ENCODE measurements at places on chromosomes 4 and X.

DNA sequence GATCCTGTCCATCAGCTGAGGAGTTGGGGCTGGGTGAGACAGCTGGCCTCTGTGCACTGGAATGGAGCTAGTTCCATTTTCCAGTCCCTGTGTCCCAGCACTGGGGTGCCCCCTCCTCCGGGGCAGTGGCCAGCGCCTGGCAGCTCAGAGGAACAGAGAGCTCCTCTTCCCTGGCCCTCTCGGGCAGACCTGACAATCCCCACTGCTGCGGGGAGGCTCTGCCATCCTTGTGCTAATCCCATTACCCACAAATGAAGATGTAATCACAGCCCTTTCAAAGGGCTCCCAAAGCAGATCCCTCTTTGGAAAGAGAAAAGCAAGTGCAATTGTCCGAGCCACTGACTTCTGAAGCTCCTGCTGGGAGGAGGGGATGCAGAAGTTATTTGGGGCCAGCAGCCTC is 75.1 kb upstream of the MSX1 start:
- DNase-seq = no peak

DNA sequence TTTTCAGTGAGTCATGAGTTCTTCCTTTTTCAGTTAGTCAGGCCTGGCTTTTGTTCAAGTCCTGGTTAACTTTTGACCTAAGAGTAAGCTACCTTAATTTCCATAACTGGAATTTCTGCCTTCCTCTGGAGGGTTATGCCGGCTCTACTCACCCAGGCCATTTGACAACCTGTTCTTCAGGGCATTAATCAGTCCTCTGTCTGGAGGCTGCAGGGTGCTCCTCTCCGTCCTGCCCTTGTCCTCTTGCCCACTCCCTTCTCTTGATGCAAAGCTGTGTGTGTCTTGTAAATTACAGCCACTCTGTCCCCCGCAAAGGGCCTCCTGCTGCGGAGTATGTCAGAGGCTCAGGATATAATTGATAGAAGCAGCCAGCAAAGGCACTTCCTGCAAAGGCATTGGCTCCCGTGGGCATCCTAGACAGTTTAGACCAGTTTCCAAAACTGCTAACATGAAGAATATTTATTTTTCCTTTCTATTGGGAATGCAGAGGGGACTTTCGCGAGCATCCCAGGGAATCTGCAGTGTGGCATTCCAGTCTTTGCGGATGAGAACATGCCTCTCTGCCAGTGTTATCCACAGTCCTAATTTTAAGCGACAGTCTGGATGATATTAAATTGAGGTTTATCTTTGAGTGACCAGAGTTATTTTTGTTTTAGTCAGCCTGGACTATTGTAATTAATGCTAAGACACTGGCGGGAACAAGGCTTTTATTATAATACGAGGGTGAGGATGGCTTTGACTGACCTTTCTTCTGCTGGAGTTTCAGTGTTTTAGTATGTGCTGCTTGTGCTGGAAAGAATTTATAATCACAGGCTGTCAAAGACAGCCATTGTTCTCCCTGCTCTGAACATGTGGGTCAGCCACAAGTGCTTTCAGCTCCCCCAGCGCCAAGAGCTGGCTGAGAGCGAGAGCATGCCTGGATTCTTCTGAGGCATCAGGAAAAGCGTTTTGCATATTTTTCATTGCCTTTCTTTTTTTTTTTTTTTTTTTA is 74.2 kb downstream of the LIMCH1 start:
- DNase-seq = peak; percentile 55

- no peak for DNase-seq
Observed at GRCh38 chr4:5980436-5981155, 37.6 kb downstream of the C4orf50 start.

- no peak for DNase-seq
Observed at GRCh38 chr4:151152028-151152427, 52.6 kb downstream of the RPS3A start.

GRCh38 chr4:23114538-23114937 is 421.8 kb downstream of the GBA3 start:
- no peak for DNase-seq

DNA sequence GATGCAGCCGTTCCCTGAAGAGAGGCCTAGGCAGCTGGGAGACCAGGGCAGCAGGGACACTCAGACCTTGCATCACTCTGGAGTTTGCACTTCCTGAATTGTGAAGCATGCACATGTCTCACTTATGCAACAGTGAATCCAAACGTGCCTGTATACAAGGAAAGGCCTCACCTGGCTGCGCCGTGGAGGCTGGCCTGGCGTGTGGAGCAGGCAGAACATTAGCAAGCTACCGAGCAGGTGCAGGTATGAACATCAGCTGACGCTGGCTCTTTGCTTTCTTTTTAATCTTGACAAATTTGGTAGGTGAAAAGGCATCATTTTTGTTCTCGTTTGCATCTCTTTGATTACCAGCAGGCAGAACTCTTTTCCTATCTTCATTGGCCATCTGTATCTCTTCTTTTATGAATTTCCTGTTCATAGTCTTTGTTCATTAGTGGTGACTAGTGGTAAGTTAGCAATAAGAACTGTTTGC is 37.1 kb upstream of the IRAK1 start:
- peak; percentile 47 for DNase-seq

DNA sequence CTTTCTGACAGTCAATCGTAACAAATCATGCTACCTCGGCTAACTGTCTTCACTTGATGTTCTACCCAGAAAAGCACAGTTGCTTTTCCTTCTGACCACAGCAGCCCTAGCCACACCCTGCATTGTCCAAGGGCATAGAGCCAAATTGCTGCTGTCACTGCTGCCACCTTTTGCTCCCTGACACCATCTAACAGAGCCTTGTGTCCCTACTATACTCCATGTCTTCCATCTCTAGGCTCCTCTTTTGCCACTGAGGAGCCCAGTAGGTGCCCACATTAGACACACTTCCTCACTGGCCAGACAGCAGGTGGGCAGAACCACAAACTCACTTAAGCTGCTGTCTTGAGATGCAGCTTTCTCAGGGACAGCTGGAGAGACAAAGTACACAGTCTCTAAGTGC is 91.4 kb downstream of the ANXA3 start:
- DNase-seq = no peak

DNA sequence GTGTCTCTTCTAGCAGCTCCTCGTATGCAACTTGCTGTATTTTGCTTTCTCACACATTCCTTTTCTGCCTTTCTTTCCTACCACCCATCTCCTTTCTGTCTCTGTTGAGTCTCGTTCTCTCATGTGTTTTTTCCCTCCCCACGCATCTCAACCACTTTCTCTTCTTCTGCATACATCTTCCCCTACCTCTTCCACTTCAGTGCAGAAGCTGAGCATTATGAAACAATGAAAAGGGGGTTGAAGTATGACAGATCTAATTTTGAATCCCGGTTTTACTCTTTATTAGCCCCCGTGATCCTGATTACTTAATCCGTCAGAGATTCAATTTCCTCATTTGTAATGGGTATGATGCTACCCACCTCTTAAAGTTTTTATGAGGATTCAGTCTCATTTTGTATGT is 7.3 kb downstream of the FAM241A start:
- no peak for DNase-seq

DNA sequence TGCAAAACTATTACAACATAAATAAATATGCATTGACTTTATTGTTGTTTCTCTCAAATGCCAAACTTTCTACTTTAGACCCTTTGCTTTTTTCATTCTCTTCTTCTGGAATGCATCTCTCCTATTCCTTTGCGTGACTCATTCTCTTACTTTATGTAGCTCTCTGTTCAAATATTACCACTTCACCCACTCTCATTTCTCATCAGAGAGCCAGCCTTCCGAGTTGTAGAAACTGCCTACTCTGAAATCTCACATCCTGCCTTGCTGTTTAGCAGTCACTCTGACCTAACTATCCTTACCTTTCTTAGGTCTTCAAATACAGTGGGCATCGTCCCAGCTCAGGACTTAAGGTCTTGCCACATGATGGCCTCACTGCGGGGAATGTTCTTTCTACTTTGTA is 143.5 kb downstream of the GALNTL6 start:
- DNase-seq = no peak

- DNase-seq = no peak
Observed at GRCh38 chr4:154739111-154739510, 4.7 kb upstream of the LRAT start.

GRCh38 chr4:88419874-88420273 is 37.0 kb upstream of the HERC5 start:
- DNase-seq = no peak

- DNase-seq = no peak
Observed at GRCh38 chr4:1604181-1604705, 79.9 kb downstream of the FAM53A start.

DNA sequence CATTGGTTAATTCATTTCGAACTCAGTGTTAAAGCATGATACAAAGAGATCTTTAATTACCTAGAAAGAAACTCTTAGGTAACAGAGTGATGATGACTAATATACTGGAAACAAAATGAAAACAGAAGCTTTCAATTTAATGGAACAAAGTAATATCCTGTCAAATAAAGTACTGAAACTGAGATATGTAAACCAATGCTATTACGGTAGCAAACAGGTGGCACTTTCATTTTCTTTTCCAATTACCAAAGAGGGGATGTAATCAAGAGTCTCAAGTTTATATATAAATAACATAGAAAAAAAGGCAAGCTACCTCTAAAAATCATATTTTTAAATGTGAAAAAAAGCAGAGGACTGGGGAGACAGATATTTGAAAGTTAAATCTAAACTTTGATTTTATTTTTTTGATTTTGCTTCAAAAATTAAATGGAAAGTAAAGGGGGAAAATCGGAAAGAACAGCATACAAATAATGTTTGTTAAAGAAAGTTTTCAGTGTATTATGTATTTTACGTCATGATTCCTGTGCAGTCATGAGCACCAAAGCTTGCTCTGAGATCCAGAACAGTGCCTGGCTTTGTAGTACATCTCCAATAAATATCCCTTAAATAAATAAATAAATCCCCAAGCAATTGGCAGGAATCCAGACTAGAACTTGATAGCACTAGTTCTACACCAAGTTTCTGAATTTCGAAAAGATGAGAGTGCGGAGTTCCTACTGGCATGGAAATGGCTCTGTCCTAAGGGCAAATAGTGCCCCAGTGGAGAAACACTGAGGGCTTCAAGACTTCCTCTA is 25.0 kb upstream of the RAPGEF2 start:
- DNase-seq = peak; percentile 19

- no peak for DNase-seq
Observed at GRCh38 chrX:119602701-119603255, 3.4 kb downstream of the NKRF start.

- DNase-seq = peak; percentile 17
Observed at GRCh38 chrX:40579900-40580536, 752 bp upstream of the ATP6AP2 start.

GRCh38 chr4:7434766-7435150 is at the start of gene PSAPL1:
Gene PSAPL1 (minus strand): TSS chr4:7434930. CDS start chr4:7434879, 51 bp downstream.
- DNase-seq = peak; percentile 92

GRCh38 chrX:88604433-88605221 is 142.4 kb upstream of the CPXCR1 start:
- peak; percentile 69 for DNase-seq

DNA sequence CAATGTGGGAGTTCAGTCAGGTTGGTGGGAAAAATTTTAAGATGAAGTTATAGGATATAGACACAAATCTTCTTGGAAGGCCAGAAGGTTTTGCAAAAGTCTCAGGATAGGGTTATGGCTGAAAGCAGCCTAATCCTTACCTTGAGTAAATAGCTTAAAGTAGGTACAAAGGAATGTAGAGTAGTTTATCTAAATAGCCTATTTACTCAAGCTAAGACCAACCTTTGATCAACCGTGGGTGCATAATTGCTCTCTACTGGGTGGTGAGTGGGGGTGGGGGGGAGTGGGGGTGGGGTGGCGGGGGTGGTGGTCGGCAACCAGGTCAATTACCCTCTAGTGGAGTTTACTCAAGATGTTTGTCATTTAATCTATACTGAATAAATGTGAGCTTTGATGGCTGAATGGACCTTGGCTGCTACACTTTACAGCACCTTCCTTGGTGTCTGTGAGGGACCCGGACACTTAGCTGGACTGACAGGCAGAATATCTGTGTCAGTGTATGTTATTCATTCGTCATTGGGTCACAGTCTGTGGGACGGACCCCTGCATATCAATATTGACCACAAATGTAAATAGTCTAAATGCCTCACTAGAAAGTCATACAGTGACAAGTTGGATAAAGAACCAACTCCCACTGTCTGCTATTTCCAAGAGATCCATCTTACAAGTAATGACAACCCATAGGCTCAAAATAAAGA is 545.7 kb upstream of the PABPC4L start:
- DNase-seq = peak; percentile 47

GRCh38 chr4:176814770-176815169 is 22.0 kb upstream of the VEGFC start:
- DNase-seq = no peak

- DNase-seq = peak; percentile 56
Observed at GRCh38 chrX:111447298-111447697, 35.3 kb upstream of the DCX start.

- DNase-seq = no peak
Observed at GRCh38 chr4:170022211-170022610, 4.0 kb downstream of the MFAP3L start.

DNA sequence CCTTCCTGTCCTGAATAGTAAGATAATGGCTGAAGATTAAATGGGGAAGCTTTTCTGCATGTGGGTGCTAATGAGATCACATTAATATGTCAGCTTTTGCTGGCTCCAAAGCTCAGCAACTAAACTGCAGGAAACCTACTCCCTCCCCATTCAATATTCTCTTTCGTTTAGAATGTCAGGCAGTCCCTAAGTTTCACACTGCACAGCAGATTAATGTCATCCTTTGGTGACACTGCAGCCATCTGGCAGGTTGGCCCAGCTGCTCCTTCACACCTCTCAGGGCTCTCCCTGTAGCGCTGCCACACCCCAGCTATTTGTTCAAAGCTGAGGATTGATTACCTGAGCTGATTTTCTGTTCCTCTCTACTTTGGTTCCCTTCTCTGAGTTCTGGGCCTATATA is 110.5 kb downstream of the KDR start:
- no peak for DNase-seq

DNA sequence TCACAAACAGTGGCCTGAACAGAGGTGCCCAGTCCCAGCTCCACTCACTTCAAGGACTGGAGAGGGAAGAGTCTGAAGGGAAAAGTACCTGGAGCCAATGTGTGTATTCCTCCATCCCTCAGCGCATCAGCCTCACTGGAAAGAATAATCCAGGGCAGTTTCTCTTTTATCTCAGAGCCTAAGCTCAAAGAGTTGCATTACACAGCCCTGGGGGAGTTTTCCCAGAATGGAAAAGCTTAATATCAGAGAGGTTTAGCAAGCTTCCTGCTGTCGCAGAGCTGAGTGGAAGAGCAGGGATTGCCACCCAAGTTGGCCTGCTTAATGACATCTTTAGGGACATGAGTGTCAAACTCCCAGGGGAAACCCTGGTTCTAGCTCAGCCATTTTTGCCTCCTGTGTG is 80.4 kb upstream of the MSX1 start:
- no peak for DNase-seq

DNA sequence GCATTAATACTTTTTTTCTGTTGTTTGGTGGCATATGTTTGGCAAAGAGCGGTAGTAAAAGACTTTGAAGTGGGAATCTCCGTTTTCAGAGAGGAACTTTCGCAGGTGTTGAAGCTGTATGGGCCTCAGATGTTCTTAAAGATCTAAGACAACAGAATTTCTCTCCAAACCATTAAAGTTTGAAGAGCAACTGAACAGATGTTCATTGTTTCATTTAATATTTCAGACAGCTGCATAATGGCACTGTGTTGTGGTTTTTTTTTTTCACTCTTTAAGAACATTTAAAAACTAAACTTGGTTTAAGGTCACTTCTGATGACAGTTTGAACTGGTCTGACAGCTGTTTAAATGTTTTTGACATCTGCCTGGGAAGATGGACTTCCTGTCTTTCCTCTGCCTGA is 882.7 kb upstream of the PCDH10 start:
- DNase-seq = no peak

Measured in hepatocyte (in vitro differentiated cells).